Stimulated activated CD8-positive, alpha-beta memory T cell treated with anti-CD3 and anti-CD28 coated beads, Interleukin-15, amount 100 ng/mL, for 4 hours (primary cell): ENCODE measurements at places on chromosomes 7 and 10.

DNA sequence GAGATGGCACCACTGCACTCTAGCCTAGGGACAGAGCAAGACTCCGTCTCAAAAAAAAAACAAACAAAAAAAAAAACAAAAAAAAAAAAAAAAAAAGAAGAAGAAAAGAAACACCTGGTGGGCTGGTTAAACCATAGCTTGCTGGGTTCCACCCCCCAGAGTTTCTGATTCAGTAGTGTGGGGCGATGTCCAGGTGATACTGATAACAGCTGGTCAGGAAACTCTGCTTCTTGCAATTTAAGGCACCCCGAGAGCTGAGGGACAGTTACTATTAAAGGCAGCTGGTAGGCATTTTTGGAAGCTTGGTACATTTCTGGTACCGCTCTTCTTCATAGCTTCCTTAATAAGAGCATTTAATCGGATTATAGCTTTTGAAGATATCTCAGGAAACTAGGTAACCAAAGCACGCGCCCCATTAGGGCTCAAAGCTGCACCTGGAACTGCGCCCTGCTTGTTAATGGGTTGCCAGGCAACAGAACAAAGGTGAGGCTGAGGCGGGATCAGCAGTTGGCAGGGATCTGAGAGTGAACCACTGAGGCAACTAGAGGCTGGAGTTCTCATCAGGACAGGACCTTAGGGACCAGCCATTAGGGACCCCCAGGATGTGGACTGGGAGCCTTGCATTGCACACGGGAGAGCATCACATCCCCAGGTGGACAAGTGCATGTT lies 6.5 kb upstream of the SDK1 start:
- no peak for DNase-seq

- no peak for DNase-seq
Observed at GRCh38 chr7:95517458-95517857, 31.7 kb downstream of the ASB4 start.

DNA sequence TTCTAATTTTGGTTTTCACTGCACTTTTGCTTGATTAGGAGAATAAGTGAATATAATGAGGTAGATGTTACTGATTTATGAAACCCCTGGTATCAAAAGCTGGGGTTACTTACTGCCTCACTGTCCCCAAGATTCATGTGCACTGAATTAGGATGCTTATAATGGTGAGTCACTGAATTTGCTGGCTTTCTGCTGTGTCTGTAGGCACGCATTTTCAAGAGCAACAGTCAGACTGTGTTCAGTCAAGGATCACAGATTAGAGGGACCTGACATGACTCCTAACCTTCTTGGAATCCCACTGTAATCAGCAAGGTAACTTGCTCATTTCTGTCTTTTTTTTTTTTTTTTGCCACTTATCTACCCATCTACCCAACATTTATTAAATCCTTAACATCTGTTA lies 59.7 kb downstream of the GPR85 start:
- DNase-seq, result no peak

GRCh38 chr10:69107699-69108098 lies 16.3 kb upstream of the VPS26A start:
- no peak for DNase-seq

GRCh38 chr7:75987026-75987804 lies 7.2 kb downstream of the TMEM120A start:
- DNase-seq, result no peak

DNA sequence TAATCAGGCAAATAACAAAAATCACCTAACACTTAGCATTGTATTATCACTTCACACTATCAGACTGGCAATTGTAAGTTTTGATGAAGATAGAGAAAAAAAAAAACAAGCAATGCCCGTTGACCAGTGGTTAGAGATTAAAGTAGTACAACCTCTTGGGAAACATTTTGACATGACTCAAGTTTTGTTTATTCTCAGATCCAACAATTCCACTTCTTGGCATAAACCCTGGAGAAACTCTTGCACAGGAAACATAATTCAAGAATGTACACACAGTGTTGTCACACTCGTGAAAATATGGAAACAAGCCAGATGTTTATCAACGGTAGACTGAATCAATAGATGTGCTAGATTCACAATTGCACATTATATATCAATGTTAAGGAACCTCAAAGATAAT lies 37.2 kb downstream of the FRMD4A start:
- no peak for DNase-seq

GRCh38 chr7:116534790-116535189 lies 10.0 kb downstream of the CAV1 start:
- DNase-seq, result no peak

DNA sequence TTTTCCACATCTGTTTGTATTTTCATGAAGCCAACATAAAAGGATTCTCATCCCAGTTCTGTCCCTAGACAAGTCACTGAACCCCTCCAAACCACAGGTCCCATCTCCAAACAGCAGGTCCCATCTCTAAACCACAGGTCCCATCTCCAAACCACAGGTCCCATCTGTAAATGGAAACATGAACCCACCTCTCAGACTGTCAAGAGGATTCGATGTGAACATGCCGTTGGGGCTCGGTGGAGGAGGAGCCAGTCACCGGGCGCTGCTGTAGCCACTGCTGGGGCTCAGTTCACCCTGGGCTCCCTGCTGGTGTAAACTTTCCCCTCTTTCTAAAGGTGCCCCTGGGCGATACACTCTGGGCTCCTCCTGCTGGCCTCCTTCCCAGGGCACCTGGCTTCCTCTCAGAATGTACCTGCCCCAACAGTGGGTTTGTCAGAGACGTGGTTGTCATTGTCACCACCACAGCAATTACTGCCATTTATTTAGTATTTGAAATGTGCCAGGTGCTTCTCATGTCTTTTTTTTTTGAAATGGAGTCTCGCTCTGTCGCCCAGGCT lies 13.0 kb downstream of the LHPP start:
- DNase-seq, result no peak

- no peak for DNase-seq
Observed at GRCh38 chr7:148056406-148056805, 534.2 kb upstream of the C7orf33 start.

- DNase-seq, result no peak
Observed at GRCh38 chr10:100993986-100994708, 5.5 kb upstream of the LZTS2 start.

DNA sequence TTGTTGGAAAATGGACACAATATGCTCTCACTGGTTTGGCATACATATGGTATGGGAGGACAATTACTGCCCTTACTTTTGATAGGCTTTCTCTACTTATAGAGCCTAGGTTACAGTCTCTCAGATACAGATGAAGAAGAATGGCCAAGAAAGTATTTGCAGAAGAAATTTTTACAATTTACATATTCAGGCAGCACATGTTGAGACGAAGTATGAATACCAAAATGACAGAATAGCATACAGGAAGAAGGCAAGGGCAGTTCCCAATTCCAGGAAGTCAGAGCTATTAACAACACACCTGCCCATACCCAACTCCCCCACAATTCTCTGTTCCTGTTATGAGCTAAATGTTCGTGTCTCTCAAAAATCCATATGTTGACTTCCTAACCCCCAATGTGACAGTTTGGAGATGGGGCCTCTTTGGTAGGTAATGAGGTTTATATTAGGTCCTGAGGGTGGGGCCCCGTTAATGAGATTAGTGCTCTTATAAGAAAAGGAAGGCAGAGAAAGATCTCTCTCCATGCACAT lies 67.8 kb downstream of the DOCK4 start:
- no peak for DNase-seq
